ENCODE measurements at places on chromosomes 1 and 21.

DNA sequence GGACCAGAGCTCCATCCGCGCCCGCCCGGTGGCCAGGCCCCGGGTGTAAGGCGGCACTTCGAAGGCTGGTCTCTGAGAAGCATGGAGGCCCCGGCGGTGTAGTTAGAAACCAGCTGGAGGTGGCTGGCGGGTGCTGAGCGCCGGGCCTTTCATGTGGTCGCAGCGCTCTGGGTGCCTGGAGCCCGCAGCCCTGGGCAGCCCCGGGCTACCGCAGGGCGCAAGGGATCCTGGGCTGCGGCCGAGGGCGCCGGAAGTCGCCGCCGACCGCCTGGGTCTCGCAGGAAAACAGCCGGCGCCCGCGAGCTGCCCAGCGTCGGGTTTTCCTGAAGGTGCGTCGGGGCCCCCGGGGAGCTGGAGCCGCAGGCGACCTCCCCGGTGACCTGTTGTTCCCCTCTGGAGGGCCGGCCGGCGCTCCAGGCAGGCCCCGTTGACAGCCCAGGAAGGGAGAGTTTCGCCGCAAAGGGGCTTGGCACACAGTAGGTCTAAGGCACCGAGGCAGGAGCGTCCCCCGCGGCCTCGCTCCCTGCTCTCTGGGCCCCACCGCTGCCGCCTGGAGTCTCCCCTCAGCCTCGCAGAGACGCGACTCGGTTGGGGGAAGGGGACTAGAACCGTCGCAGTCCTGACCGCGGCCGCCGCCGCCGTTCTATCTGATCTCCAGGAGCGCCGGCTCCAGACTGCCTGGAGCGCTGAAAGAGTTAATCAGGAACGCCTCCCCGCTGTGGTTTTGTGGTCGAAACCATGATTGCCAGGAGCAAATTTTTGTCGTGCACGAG is 2.7 kb downstream of the GRHL3 start:
- DNase-seq: peak; percentile 78

- DNase-seq: no peak
Measured at GRCh38 chr1:37851782-37852210, 7.6 kb downstream of the MTF1 start.

- DNase-seq: no peak
Measured at GRCh38 chr1:178417858-178418257, 78.9 kb downstream of the CLEC20A start.

DNA sequence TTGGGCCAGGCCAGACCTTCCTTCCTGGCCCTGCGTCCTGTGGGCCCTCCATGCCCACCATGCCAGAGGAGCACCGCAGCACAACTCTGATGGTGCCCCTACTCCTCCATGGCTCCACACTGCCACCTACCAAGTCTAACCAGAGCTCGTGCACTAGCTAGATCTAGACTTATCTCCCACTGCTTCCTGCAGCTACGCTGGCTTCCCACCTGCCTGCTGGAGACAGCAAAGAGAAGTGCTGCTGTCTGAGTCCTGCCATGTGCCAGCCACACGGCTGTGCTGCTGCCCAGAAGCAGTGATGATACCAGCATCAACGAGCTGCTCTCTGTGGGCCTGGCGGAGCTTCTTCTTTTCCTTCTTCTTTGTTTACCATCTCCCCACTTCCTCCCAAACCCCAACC is 4.5 kb downstream of the GUCA2B start:
- DNase-seq: no peak

DNA sequence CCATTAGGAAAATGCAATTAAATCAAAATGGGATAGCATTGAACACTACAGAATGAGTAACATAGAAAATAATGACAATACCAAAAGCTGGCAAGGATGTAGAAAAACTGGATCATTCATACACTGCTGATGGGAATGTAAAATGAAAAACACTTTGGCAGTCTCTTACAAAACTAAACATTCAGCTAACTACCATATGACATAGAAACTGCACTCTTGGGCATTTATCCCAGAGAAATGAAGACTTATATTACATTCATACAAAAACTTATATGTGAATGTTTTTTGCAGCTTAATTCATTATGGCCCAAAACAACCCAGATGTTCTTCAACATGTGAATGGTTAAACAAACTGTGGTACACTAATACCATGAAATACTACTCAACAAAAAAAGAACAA is 66.4 kb downstream of the ANKRD13C start:
- DNase-seq: no peak

- DNase-seq: no peak
Measured at GRCh38 chr1:17028662-17029188, 17.0 kb upstream of the ATP13A2 start.

DNA sequence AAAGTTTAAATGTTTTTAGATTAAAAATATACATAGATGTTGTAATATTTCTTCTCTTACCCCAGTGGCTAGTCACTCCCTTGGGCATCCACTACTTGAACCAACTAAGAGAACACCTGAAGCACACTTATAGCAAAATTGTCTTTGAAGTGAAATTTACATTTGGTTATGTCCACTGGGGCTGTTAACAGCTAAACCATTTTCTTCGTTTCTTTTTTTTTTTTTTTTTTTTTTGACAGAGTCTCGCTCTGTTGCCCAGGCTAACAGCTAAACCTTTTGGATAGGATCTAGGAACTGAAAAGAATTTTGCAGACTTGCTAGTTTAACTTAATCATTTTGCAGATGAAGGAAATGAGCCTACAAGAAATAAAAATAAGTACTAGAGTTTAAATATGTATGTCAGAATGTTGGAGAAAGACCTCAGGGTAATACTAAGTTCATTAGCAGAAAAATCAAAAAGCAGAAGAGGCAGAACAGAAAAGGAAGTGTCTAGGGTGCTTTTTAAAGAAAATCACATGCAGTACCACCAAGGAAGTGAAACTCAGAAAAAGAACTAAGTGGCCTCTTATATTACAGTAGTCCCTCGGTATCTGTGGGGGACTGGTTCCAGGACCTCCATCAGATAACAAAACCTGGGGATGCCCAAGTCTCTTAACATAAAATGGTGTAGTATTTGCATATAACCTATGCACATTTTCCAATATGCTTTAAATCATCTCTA is 11.8 kb downstream of the DRAM2 start:
- no peak for DNase-seq

DNA sequence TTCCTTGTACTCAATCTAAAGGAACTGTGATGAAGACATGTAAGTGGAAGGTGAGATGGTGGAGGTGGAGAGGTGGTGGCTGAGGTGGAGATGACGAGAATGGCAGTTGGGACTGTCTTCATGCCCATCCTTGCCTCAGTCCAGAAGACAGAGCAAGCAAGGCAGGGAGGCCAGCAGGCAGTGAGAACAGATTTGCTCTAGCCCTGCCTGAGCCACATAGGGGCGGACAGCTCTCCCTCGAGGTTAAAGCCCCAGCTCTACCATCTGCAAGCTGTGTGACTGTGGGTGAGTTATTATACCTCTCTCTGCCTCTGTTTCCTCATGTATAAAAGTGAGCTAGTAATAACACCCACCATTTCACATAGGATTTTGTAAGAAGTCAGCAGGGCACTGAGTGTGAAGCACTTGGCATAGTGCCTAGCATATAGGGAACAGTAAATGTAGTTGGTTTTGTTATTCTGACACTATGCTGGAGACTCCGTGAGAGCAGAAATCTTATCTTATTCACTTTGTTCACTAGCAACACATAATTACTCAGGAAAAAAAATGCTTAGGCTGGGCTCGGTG is 4.8 kb upstream of the FAM110D start:
- DNase-seq: no peak

- DNase-seq: no peak
Measured at GRCh38 chr21:45509566-45510465, 32.4 kb downstream of the SLC19A1 start.

All from activated naive CD8-positive, alpha-beta T cell treated with anti-CD3 and anti-CD28 coated beads, Interleukin-2, amount 50 U/mL, for 24 hours (primary cell).